Stimulated activated naive CD4-positive, alpha-beta T cell treated with Interleukin-2 at 50 U/mL for 16 hours (primary cell): ENCODE measurements at places on chromosomes 3 and 15.

DNA sequence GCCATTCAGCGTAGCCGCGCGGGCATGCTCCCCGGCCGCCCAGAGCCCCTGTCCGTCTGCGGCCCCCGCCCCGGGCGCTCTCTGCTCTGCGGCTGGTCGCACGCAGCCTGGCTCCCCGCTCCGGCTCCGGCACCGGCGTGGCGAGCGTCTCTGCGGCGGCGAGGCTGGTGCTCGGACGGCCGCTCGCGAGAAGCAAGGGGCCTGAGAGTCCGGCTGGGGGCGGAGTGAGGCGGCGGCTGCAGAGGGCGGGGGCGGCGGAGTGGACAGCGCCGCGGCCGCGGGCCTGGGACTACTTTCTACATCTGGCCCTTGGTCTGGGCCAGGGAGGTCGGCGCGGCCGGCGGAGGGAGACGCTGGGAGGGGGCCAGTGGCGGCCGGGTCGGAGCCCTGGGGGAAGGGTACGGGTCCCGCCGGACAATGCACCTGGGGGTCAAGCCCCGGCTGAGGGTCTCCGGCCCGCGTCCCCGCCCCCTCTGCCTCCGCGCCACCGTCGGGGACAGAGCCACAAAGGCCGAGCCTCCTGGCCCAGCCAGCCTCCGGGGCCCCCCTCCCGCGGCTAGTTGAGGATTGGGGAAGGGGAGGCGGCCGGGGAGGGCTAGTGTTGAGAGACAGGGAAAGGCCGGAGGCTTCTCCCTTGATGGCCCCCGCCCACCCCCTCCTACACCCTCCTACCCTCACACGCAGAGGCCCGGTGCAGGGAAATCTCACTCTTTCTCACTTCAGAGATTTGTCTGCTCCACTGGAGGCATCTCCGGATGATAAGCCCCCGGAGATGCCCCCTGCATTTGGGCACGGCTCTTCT lies at the start of gene PRTG:
TSS of gene PRTG (minus strand) at position 226 of the 802 bp plus-strand sequence. CDS start at position 5, 221 bp downstream.
- DNase-seq, result no peak

DNA sequence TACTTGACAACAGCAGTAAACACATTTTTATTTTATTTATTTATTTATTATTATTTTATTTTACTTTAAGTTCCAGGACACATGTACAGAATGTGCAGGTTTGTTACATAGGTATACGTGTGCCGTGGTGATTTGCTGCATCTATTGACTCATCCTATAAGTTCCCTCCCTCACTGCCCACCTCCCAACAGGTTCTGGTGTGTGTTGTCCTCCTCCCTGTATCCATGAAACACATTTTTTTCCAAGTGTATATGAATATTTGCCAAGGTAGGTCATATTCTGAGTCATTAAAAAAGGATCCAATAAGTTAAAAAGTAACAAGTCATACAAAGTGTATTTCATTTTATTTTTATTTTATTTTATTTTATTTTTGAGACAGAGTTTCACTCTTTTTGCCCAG lies 567.3 kb upstream of the KCNMB2 start:
- no peak for DNase-seq

DNA sequence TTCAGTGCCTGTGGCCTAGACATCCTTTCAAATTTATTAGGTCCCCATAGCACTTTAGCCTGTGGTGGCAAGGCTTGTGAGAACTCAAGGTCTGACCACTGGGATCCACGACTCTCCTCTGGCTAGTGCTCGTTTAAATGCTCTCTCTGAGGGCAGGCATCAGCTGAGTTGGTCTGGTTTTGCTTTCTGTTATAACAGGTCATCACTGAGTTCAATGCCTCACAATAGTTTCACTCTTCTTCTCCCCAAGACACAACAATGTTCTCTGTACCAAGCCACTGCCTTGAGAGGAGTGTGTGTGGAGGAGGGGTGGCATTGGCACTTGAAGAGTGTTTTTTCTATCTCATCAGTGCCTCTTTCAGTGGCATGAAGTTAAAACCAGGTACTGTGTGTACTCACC lies 7.6 kb downstream of the OR5K4 start:
- DNase-seq, result no peak

DNA sequence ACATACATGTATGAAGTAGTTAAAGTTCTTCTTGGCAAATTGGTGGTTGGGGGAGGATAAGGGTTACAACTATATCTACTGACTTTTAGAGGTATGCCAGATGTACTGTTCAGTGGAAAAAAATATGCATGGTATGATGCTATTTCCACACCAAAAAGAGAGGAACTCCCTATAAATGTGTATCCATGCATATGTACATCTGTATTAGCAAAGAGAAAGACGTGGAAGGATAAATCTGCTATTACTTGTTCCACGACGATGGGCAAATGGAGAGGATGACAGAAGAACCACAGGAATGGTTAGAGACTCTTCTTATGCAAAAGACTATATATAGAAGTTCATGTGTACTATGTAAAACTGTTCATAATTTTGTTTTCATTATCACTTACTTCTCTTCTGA lies 197.6 kb downstream of the RORA start:
- DNase-seq, result no peak

DNA sequence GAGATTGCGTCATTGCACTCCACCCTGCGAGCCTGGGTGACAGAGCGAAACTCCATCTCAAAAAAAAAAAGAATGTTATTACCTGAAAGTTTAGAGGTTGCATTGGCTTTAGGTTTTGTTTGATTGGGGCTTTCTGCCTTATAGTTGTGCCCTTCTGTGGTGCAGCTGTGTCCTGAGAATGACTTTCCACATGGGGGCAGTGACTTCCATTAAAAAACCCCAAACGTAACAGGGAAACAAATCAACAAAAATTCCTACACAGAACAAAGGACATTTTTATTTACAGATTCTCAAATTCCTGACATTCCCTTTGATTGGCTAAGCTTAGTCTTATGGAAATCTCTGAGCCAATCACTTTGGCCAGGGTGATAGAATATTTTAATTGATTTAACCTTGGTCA lies 154.1 kb upstream of the GPR149 start:
- DNase-seq, result no peak

GRCh38 chr3:13828501-13829265 lies 51.2 kb downstream of the WNT7A start:
- no peak for DNase-seq

- no peak for DNase-seq
These were observed 411.7 kb downstream of the MAGI1 start for GRCh38 chr3:65627062-65627461.
